ENCODE measurements at places on chromosomes 7 and 10.

- DNase-seq, result no peak
Measured at GRCh38 chr10:126599949-126600682, 70.4 kb downstream of the C10orf90 start.

- DNase-seq, result no peak
Measured at GRCh38 chr10:102024799-102025198, 31.2 kb downstream of the ARMH3 start.

DNA sequence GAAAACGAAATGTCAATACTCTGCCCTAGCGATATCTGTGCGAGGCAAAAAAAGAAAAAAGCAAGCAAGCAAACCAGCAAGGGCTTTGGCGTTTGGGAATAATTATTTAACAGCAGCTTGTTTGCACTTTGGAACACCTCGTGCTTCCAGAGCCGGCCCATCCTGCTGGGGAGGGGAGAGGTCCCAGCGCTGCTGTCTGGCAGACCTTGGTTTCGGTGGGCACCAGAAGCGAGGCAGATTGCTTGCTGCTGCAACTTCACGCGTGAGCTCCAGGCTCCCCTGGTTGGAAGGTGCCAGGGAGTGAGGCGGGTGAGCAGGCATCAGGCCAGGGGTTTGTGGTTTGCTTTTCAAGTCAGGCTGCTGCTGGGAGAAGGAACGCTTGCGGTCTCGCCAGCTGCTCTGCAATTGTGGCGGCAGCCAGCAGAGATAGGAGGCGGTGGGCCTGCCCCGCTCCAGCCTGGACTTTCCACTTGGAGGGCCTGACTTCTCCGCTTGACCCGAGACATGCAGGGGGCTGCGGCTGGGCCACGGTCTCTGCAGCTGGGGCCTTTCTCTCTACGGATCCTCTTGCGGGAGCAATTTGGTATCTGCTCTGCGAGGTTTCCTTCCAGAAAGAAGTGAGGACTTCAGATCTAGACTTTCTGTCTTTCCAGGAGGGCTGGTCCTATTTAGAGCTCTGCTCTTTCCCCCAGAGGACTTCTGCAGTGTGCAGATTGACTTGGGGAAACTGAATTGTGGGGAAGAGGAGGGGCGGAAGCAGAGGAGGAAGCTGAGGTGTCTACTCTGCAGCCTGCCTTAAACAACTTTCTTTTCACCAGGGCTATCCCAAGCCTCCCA is 131.4 kb downstream of the PRPF18 start:
- peak; percentile 11 for DNase-seq

DNA sequence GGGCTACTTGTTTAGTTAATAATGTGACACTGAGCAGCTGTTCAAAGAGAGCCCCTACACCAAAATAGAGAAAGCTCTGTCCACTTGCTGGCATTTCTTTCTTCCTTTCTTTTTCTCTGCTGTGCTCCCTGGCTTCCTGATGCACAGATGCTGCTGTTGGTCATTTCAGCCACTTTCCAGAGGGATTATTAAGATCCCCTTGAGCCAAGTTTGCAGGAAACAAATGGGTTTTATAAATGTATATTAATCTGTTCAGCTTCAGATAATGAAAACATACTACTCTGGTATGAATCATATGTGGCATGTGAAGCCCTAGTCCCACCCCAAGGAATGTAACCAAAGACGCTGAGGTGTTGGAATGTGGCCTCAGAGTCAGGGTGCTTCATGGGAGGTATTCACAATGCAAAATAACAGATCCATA is 638.2 kb upstream of the FZD8 start:
- no peak for DNase-seq

- no peak for DNase-seq
Measured at GRCh38 chr10:132684164-132684891, 101.6 kb downstream of the NKX6-2 start.

DNA sequence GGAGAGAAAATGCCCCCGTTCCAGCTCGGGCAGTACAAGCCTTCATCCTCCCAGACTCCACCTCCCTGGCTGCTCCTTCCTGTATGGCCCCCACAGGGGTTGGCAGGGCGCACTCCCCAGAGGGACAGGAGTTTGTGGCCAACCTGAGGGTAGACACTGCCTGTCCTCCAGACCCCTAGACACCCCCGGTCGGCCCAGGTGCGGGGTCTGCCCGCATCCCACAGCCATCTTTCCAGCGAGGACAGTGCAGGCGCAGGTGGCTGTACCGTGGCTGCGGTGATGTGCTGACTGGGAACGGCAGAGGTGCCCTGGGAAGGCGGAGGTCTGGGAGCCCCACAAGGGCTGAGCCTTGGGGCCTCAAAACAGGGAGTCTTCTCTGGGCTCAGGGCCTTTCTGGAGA is 81.5 kb downstream of the LHPP start:
- no peak for DNase-seq

GRCh38 chr10:62373995-62374861 is at the start of gene ZNF365:
TSS of gene ZNF365 (plus strand) at chr10:62374369. CDS start at chr10:62376194, 1,825 bp downstream.
- DNase-seq, result no peak

GRCh38 chr7:147804032-147804431 is 786.5 kb upstream of the C7orf33 start:
- DNase-seq, result no peak

- DNase-seq, result no peak
Measured at GRCh38 chr10:4696186-4696585, 129.8 kb upstream of the AKR1E2 start.

DNA sequence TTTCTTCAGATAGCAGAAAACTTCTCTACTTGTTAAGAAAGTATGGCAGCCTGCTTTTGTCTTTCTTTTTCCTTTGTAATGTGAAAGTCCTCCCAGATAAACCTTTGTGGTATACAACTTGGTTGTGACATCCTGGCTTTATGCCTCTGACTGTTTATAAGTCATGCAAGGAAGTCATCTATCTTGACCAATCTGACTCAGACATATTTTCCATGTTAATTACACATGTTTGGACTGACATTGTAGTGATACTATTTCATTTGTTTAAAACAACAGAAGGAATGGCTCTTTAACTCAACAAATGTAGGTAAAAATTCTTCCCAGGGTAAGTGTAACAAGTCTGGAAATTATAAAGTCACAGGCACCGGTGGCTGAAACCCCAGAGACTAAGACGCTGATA is 341.6 kb upstream of the MEOX2 start:
- no peak for DNase-seq

GRCh38 chr10:131841661-131842139 is 59.1 kb upstream of the PPP2R2D start:
- DNase-seq, result no peak

DNA sequence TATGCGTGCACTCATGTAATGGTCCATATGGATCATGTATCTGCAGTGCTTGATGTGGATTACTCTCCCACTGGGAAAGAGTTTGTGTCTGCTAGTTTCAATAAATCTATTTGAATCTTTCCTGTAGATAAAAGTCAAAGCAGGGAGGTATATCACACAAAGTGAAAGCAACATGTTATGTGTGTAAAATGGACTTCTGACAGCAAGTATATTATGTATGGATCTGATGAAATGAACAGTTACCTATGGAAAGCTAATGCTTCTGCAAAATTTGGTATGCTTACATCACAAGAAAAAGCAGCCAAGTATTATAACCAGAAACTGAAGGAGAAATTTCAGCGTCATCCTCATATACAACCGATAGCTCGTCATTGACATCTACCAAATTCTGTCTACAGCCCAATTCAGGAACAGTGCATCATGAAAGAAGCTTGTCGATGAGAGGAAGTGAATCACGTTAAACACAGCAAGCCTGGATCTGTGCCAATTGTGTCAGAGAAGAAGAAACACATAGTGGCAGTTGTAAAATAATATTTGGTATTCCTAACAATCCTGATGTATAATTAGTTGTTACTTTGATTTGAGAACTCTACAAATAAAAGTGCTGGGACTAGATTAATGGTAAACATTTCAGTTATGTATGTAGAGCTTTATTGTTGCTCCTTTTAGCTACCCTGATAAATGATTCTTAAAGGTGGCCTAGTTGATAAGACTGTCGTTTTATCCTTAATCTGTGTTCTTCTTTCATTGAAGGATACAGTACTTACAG is 14.2 kb upstream of the SYPL1 start:
- DNase-seq, result peak; percentile 56

DNA sequence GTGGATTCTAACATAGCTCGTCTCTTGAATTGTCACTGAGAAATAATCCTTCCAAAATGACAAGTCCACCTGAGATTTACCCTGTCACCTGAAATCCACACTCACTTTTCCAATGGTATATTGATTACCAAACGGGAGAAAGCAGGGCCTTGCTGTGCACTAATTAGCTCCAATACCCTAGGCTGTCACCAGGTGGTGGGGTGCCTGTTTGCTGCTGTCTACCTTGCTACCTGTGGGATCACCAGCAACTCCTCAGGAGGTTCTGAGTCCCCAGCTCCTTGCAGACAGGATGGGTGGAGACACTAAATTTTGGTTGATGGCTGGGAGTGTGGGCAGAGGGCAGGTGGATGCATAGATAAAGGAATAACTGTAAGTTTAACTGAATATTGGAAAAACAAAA is 237.2 kb upstream of the ZNF32 start:
- DNase-seq, result no peak
